ENCODE measurements at places on chromosomes 16 and 17.

DNA sequence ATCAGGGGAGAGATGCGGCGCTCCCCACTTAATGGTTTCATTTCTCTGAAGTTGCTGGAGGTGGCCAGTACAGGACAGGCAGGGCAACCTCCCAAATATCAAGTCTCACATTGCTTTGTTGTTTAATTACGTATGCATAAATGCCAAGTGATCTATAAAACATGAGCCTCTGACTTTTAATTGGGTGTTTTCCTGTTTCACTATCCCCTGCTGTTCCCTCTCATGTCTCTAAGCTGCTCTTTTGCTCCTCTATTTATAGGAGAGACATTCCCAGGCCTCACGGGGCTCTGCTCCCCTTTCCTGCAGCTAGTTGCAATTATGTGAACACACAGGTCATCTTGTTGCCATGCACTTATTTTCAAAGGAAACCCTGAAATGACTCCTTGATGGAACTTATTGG is 1173.5 kb upstream of the GOT2 start:
- no peak for DNase-seq

GRCh38 chr17:79798299-79799173 is 1.7 kb upstream of the CBX8 start:
- DNase-seq = no peak

DNA sequence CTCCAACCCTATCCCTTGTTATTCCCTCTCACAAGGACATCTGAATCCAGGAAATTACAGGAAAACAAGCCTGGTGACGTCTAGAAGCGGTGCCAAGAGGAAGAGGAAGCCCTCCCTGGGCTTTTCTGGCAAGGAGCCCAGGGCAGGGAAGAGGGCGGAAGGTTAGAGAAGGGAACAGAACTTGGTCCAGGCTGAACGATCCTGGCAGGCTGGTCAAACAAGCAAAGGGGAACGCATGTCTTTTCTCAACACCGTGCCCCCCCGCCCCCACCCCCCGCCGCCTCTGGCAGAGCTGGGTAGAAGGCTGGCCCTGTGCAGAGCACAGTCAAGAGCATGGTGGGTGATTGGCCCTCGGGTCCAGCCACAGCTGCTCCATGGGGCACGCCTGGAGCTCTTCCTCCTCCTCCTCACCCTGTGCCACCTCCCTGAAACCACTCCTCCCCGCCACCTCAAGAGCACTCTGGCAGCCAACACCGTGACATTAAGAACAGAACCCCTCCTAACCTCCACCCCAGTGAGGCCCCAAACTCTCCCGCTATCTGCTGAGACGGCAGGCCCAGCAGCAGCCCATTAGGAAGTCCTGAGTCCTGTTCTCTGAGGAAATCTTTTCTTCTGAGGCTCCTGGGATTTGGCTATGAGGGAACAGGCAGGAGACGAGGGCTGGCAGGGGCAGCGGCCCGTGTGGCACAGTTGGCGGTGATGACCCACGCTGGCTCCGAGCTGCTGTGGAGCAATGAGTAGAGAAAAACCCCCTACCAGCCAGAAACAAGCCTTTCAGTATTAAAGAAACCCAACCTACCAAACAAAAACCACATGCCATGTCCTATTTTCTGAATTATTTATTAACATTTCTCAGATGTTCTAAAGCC is 7.3 kb downstream of the C16orf86 start:
- peak; percentile 26 for DNase-seq

GRCh38 chr16:2087748-2088631 is 40.2 kb downstream of the TSC2 start:
- no peak for DNase-seq

DNA sequence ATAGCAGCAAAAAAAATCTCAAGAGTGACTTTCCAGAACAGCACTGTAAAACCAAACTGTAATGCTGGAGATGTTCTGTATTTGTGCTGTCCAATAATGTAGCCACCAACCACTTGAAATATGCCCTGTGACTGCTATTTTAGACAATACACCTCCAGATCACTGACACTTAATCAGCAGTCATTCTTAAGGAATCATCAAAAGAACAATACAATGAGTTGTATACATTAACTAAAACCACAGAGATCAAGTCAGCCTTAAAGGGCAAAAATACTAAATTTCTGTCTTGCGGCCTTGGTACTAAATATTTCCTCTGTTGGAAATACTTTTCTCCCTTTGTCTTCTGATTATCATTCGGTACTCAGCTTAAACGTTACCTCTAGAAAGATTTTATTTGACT is 33.6 kb upstream of the ANKFY1 start:
- DNase-seq = no peak

Measured in fibroblast of villous mesenchyme (primary cell).